Hematopoietic multipotent progenitor cell treated with erythropoietin and hydrocortisone succinate and interleukin-3 and kit ligand, for 15 days (in vitro differentiated cells): ENCODE measurements at places on chromosomes 12 and 14.

GRCh38 chr12:26734510-26735248 is 98.3 kb downstream of the ITPR2 start:
- DNase-seq, result no peak

- no peak for DNase-seq
Measured at GRCh38 chr12:67958187-67958586, 31.1 kb upstream of the IFNG-AS1 start.

DNA sequence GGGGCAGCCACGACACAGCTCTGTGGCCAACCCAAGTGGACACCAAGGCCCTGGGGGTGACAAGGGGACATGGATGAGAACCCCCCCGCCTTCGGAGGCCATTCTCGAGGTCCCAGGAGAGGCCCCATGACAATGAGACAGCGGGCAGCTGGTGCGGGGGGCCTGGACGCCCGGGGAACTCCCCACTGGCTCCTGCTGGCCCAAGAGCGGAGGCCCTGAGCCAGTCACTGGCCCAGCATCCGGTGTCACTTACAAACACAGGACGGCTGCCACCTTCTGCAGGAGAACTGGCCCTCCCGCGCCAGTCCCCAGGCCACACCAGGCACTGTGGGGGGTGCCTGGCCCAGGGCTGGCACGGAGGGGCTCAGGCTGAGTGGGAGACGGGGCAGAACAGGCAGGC is 51.4 kb downstream of the NCOR2 start:
- no peak for DNase-seq

DNA sequence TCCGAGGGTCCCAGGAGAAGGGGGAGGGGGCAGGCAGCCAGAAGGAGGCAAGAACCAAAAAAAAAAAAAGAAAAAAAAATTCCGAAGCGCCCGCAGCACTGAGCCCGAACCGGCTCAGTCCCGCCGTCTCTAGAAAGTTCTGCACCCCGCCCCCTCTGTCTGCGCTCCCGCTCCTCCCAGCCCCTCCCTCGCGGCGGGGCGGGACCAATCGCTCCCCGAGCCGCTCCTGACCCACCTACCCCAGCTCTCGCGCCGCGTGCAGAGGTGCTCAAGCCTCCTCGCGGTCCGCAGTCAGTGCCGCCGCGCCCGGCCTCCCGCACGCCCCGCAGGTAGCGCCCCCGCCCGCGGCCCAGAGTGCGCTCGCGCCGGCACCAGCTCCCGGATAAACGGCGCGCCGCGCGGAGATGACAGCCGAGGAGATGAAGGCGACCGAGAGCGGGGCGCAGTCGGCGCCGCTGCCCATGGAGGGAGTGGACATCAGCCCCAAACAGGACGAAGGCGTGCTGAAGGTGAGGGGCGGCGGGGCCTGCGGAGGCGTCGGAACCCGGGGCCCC is at the start of gene FKBP4:
TSS of gene FKBP4 (plus strand) at position 235 of the 554 bp plus-strand sequence. CDS start at position 405, 170 bp downstream.
- DNase-seq, result peak; percentile 85

DNA sequence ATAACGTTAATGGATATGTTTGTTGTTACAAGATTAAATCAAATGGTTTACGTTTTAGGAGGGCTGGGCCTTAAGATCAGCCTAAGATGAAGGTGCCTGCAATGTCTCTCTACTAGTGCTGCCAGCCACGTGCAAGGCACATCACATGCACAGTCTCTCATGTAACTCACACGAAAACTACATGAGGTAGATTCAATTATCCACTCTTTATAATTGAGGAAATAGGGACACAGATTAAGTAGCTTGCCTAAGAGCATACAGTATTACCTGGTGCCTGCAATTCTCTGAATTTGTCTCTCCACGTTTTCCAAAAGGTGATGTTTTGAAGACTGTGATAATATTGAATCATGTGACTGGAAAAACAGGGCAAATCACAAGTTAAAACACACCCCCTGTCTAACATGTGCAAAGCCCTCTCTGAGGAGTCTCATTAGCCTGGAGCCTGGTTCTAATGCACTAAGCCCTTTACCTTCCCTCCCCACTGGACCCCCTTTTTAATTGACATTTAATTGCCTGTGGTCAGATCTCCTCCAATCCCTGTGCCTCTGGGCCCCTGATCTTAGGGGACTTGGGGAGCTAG is 14.6 kb upstream of the ATP2A2 start:
- DNase-seq, result no peak

GRCh38 chr14:62234849-62235248 is 472.6 kb downstream of the SNAPC1 start:
- no peak for DNase-seq

- no peak for DNase-seq
Measured at GRCh38 chr14:76191297-76191696, 39.6 kb downstream of the GPATCH2L start.

DNA sequence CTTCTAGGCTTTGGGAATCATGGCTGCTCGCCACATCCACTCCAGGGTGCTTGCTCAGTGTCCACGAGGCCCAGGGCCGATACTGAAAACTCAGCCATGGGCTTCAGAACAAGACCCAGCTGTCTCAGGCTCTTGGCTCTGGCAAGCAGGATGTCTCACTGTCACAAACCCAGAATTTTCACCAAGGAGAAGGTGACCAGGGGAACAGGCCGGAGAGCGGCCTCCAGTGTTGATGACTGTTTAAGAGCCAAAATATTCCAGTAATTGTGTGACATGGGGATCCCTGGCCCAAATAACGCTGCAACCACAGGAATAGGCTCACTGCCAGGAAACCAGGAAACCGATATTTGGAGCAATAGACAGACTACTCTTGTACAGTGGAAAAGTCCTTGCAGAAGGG is 9.8 kb upstream of the SERPINA5 start:
- no peak for DNase-seq

DNA sequence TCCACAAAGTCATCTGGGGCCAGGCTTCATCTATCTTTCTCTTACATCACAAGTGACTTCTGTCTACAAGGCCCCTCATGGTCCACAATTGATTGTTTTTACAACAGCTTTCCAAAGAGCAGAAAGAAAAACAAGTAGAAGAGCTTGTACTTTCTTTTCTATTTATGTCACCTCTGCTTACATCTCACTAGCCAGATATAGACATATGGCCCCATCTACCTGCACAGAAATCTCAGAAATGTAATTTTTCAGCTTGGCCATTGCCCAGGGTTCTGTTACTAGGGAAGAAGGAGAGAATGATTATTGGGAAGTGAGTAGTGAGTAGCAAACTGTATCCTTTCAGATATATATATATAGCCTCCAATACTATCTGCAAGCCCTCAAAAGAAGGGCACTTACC is 210.5 kb upstream of the PLEKHG7 start:
- no peak for DNase-seq

- no peak for DNase-seq
Measured at GRCh38 chr12:124804011-124804621, 59.5 kb downstream of the SCARB1 start.

GRCh38 chr12:31033681-31034080 is 40.0 kb upstream of the DDX11 start:
- no peak for DNase-seq

- DNase-seq, result no peak
Measured at GRCh38 chr12:122389677-122390076, 32.8 kb downstream of the CLIP1 start.

DNA sequence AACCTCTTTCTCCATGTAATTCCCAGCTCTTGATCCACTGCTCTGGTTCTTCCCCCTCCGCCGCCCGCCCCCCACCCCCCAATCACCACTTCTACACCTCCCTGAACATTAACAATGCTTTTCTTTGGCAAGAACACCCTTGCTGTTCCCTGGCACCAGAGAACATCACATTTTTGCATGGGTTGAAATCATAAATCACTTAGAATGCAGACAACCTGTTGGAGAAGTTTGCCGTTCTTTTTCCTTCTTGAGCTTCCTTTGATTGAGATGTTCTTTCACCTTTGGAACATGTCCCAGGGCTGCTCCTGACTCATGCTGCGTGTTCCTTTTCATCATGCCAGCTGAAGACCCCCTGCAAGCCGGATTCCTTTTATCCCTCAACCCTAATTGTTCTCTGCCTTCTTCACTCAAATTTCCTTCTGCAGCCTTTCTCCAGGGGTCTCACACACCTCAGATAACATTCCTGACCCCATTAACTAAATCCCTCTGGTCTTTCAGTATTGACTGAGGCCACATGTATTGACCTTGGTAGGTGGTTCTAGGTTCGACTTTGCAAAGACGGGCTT is 294.1 kb upstream of the TMPO start:
- DNase-seq, result no peak

GRCh38 chr14:94979891-94980290 is 177.4 kb downstream of the DICER1 start:
- no peak for DNase-seq

GRCh38 chr12:17971850-17972249 is 118.1 kb downstream of the RERGL start:
- DNase-seq, result no peak

- DNase-seq, result no peak
Measured at GRCh38 chr14:90446405-90446804, 49.6 kb downstream of the CALM1 start.

GRCh38 chr14:102222009-102222575 is 82.4 kb downstream of the WDR20 start:
- no peak for DNase-seq

DNA sequence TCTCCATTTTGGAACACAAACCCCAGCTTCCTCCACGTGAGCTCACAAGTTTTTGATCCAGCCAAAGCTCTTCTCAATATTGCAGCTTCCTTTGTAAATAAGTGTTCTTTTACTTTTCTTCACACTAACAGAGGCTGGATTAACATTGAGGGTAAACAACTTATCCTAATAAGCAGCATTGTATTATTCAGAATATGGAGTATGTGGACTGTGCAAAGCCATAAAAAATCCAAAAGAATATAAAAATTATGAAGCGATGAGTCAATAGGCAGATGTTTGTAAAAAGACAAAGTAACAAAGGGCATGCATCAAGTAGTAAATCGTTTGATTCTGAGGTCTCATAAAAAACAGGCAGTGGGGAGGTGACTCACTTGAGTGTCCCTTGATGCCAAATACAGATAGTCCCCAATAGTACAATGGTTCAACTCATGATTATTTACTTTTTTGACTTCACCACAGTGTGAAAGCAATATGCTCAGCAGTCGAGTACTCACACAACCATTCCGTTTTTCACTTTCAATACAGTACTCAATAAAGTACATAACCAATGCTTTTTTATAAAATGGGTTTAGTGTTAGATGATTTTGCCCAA is 23.1 kb upstream of the KCNK10 start:
- DNase-seq, result no peak

DNA sequence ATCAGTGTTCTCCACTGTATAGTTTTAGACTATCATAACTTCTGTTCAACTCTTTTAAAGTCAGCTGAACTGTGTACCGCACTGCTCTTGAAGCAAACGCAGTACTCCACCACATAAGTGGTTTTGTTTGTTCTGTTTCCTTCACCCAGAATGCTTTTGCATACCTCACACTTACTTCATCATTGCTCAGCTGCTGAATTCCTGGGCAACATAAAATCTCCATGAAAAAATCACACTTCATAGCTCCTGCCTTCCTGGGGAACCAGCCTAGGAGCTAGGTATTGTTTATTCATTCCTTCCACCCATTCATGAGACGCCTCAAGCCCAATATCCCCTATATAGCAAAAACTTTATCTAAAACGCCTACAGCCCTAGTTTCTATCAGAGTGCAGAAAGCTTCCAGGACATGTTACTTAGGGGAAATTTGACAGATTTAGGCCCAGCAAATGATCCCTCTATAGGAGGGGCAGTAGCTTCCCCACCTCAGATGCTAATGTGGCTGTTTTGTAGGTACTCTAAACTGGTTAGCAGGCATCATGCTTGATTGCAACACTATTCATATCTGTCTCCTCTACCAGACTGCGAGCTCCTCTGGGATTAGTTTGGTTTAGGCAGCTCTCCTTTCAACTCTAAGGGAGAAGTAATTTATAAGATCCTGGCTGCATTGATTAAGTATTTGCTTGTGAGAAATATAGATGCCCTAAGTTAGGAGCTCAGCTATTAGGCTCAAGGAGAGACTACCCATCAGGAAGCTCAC is 44.5 kb downstream of the LRRC9 start:
- DNase-seq, result no peak

- no peak for DNase-seq
Measured at GRCh38 chr12:4996714-4997113, 47.0 kb upstream of the KCNA5 start.

GRCh38 chr12:128269181-128269591 is 2.2 kb downstream of the TMEM132C start:
- no peak for DNase-seq

GRCh38 chr14:106691601-106692291 is 1165.4 kb downstream of the TMEM121 start:
- peak; percentile 72 for DNase-seq

- DNase-seq, result no peak
Measured at GRCh38 chr12:27711317-27711682, 668 bp downstream of the MRPS35 start.

- DNase-seq, result no peak
Measured at GRCh38 chr14:90544566-90544965, 147.7 kb downstream of the CALM1 start.

DNA sequence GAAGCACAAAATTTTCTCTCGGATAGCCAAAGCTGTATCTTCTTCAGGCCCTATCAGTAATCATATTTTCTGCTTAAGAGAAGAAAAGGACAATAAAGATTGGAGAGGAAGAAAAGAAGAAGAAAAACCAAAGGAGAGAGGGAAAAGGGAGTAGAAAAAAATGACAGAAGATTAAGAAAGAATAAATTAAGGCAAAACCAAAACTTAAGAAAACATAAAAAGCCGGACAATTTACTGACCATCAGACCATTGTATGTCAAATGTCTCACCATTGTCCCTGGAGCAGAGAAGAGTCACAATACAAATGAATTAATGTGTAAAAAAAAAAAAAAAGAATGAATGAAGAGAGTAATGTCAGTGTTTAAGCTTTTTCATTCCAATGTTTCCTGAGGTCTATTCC is 1274.8 kb downstream of the FSCB start:
- no peak for DNase-seq

GRCh38 chr14:33782923-33783322 is 168.0 kb downstream of the EGLN3 start:
- no peak for DNase-seq

DNA sequence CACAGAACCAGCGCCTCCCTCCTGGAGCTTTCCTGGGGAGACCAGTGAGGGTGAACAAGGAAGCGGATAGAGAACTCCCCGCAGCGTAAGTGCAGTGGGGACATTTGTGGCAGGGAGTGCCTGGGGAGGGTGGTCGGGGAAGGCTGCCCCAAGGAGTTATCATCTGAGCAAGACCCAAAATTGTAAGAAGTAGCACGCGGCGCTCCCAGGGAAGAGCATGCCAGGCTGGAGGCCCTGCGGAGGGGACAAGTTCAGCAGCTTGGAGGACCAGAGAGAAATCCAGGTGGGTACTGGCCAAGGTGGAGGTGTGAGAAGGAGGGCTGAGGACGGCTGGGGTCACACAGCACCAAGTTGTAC is 46.2 kb upstream of the RIMBP2 start:
- DNase-seq, result no peak

GRCh38 chr12:88122666-88123065 is 19.2 kb downstream of the CEP290 start:
- no peak for DNase-seq

GRCh38 chr12:130669205-130669557 is 46.9 kb downstream of the RIMBP2 start:
- no peak for DNase-seq

GRCh38 chr14:95523051-95523814 is 6.8 kb upstream of the SYNE3 start:
- peak; percentile 75 for DNase-seq
